Stimulated activated CD8-positive, alpha-beta memory T cell treated with anti-CD3 and anti-CD28 coated beads, Interleukin-4, amount 100 ng/mL, for 1 hour (primary cell): ENCODE measurements at places on chromosomes 13 and 19.

- DNase-seq, result no peak
Measured at GRCh38 chr13:112716841-112717520, 27.1 kb downstream of the ATP11A start.

GRCh38 chr19:51158474-51159129 is 16.5 kb downstream of the SIGLEC7 start:
- peak; percentile 65 for DNase-seq

DNA sequence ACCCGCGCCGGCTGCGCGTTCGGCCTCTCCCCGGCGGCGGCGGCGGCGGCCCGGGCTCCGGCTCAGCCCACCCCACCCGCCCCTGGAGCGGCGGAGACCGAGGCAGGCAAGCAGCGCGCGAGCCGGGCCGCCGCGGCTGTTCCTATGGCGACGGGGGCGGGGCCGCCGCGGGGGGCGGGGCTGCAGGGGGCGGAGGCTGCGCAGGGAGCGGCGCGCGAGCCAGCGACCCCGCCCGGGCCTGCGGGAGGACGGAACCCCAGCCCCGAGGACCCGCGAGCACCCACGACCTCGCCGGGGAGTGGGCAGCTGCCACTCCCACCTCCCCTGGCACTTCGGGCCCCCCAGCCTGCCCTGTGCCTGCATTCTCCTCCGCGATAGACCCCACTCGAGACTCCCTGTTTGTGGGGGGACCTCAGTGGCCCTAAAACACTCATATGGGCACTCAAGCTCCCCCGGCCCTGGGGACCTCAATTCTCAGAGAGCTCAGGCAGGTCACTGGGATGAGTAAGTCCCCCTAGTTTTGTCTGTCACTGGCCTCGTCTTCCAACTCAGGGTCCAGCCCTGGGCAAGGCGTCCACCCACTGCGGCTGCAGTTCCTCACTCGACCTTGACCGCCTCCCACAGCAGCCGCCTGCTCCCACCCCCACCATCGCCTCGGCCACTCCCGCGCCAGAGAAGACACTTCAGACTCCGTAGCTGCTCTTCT is at the start of gene CTXN1:
Gene CTXN1 (minus strand): TSS at position 115 of the 706 bp plus-strand sequence. CDS start 597 bp downstream, outside the sequence.
- DNase-seq, result peak; percentile 56

GRCh38 chr13:34155931-34156607 is 338.1 kb downstream of the RFC3 start:
- DNase-seq, result no peak

GRCh38 chr13:113744197-113745000 is 14.6 kb upstream of the TMEM255B start:
- no peak for DNase-seq

DNA sequence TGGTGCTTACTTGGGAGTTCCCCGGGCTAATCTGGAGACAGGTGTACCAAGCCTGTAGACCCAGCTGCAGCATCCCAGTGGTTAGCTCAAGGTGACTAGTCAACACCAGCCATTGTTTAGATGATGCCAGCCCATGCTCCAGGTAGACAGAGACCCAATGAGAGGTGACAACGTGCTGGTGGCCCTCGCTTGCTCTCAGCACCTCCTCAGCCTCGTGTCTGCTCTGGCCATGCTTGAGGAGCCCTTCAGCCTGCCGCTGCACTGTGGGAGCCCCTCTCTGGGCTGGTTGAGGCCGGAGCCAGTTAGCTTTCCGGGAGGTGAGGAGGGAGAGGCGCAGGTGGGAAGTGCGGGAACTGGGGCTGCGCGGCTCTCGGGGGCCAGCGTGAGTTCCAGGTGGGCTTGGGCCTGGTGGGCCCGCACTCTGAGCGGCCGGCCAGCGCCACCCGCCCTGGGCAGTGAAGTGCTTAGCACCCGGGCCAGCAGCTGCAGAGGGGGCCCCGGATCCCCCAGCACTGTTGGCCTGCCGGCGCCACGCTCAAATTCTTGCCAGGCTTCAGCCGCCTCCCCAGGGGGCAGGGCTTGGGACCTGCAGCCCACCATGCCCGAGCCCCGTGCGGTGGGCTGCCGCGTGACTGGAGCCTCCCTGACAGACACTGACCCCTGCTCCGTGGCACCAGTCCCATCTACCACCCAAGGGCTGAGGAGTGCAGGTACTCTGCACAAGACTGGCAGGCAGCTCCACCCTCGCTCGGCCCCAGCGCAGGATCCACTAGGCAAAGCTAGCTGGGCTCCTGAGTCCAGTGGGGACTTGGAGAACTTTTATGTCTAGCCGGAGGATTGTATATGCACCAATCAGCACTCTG is 85.9 kb upstream of the VSTM2B start:
- no peak for DNase-seq

DNA sequence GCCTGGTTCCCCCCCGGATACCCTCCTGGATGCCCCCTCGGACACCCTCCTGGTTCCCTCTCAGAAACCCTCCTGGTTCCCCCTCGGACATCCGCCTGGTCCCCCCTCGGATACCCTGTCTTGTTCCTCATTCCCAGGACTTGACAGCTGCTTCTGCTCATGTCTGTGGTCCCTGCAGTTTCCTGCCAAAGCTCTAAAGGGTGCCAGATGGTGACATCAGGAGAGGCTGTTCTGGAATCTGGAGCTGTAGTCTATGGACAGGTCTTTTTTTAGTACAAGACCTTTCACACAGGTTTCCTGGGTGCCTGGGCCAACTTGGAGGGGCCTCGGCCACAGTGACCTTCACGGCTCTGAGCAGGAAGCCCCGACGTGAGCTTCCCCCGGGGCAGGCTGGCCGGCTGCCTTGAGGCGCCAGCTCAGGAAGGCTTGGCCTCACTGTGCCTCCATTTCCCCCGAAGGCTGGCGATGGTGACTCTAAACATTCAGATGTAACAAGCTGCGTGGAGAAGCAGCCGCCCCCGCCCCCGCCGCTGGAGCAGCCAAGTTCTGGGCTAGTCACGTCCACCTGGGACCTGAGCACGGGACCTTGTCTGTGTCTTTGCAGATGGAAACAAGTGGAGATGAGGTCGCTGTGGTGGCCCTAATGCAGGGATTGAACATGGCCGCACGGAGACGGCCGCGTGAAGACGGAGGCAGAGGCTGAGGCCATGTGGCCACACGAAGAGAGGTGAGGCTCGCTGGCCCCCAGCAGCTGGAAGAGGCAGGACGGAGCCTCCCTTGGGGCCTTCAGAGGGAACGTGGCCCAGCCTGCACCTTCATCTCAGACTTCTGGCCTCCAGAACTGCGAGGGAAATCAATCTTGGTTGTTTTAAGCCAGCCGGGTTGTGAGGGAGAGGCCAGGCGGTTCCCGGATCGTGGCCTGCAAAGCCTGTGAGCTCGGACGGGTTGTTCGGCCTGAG is 12.7 kb downstream of the SGTA start:
- DNase-seq, result no peak

- no peak for DNase-seq
Measured at GRCh38 chr19:38265213-38265861, 964 bp downstream of the SPINT2 start.

GRCh38 chr13:96898646-96899254 is 95.5 kb downstream of the OXGR1 start:
- DNase-seq, result no peak

GRCh38 chr13:35995136-35995535 is 136.0 kb downstream of the DCLK1 start:
- DNase-seq, result no peak

DNA sequence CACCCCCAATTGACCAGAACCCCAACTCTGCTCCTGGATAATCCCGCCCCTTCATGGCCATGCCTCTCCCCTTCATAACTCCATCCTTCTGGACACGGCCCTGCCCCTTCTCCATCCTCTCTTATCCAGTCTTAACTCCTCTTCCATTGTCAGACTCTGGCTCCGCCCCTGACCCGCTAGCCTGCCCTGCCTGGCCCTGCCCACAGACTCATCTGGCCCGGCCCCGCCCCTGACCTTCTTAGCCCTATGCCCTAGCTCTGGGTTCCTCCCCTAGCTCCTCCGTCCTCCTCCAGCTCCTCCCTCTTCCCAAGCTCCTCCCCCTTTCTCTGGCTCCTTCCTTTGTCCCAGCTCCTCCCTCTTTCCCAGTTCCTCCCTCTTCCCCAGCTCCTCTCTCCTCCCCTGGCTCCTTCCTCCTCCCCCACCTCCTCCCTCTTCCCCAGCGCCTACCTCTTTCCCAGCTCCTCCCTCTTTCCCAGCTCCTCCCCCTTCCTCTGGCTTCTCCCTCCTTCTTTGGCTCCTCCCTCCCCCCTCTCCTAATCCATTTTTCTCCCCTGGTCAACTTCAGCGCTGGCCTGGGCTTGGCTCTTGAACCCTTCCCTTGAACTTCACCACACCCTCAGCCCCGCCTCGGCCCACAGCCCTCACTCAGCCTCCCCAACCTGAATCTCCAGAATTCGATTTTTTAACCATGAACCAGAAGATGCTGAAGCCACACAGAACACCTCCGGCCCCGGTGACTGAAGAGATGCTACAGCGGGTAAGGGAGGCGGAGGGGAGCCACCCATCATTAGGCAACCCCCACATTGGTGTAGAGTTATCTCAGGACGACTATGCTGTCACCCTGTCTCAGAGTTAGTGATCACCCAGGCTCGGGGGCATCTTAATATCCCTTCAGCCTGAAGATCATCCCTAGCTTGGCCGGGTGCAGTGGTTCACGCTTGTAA is 9.2 kb upstream of the ZNF358 start:
- DNase-seq, result no peak

DNA sequence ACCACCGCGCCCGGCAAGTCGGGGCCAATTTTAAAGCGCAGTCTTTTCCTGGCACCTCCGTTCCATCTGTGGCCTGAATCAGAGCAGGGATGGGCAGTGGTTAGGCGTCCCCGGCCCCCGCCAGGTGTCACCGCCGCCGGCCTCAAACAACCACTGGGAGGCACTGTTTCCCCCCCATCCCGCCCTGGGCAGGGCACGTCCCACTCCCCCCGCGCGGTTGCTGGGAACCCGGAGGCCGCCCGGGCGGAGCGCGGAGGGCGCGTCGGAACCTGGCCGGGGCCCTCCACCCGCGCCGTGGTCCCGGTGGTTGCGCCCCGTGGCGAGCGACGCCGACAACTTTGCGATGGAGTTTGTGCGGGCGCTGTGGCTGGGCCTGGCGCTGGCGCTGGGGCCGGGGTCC is at the start of gene GRIN3B:
Gene GRIN3B (plus strand): TSS at position 325 of the 400 bp plus-strand sequence. CDS start 19 bp downstream, at position 344.
- DNase-seq, result no peak

DNA sequence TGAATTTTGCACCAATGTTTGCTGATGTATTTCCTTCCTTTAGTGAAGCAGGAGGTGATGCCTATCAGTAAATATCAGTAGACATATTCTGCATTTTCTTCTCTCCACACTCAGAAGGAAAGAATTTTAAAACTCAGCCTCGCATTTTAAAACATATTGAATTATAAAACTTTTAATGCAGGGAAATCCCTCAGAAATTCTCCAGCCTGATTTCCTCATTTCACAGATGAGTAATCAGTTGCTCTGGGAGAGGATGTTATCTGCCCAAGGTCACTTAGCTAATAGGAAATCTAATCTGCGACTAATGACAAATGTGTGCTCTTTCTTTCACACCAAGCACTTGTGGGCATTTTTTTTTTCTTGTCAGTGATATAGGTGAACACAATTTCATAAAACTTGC is 320.6 kb downstream of the ITGBL1 start:
- no peak for DNase-seq

DNA sequence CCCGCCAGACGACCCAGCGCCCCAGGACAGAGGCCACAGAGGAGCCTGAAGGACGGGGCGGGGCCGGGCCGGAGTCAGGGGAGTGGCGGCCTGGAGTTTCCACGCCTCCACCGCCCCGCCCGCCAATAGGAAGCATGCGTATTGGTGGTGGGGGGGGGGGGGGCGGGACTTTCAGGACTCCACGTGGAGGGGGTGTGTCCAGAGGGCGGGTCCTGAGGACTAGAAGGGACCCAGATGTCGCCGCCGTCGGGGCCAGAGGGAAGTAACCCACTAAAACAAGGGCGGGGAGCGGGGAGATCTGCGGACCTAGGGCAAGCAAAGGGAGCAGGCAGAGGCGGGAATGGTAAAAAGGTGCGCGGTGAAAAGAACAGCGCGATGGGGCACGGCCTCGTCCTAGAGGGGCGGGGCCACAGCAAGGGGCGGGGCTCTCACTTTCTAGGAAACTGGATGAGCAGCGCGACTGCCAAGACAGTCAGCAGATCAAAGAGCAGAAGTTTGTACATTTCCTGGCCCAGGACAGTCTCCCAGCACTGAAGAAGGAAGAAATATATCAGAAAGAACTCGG is 2.8 kb upstream of the LENG1 start:
- DNase-seq, result peak; percentile 57

DNA sequence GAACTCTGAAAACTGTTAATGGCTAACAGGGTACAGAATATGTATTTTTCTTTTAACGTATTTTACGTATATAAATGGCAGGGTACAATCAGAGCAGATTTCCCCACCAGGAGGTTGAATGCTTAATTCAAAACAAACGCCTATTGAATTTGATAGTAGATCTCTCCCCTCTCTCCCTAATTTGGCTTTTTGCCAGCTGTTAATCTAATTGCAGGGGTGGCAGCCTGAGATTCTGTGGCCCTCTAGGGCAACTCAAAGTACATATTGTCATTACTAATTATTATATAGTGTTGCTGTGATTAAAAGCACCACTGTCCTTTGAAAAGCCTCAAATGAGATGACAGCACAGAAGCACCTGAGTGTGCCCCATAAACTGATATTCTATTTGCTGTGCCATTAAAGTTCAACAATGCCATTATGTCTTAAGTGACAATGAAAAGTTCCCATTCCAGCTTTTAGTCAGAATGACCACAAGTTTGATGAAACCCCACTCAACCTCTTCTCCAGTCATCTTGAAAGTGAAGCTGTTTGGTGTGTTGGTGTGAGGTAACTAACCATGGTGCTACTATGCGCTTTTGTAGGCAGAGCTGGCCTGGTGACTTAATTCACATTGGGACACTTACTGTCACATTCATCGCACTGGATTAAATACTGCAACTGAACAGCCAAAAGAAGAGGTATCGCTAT is 351.4 kb downstream of the KCNRG start:
- DNase-seq, result no peak

DNA sequence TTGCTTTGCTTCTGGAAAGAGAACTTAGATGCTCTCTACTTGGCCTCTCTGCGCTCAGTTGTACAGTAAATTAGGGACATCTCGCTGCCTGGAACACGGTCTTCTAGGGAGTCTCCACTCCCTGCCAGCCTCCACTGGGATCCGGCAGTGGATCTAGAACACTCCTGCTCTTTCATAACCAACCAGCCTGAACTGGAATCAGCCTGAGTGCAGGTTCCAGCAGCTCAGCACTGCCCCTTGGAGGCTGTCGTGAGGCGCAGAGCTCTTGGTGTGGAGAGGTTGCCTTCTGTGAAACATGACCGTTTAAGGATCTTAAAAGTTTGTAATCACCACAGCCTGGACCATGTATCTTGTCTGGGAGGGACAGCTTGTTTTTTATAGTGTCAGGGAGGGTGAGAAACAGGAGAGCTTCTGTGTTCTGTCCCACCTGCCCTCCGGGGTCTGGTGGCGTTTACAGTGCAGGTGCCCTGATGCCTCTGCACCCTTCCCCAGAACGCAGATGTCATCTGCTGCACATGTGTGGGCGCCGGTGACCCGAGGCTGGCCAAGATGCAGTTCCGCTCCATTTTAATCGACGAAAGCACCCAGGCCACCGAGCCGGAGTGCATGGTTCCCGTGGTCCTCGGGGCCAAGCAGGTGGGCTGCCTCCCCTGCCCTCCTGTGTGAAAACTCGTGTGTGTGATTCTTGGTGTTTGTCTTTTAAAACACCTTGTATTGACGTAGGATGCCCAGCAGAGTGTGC is 24.8 kb downstream of the UPF1 start:
- DNase-seq, result no peak
